NCI-H1694 (cell line): ENCODE measurements at places on chromosomes 12 and 14.

DNA sequence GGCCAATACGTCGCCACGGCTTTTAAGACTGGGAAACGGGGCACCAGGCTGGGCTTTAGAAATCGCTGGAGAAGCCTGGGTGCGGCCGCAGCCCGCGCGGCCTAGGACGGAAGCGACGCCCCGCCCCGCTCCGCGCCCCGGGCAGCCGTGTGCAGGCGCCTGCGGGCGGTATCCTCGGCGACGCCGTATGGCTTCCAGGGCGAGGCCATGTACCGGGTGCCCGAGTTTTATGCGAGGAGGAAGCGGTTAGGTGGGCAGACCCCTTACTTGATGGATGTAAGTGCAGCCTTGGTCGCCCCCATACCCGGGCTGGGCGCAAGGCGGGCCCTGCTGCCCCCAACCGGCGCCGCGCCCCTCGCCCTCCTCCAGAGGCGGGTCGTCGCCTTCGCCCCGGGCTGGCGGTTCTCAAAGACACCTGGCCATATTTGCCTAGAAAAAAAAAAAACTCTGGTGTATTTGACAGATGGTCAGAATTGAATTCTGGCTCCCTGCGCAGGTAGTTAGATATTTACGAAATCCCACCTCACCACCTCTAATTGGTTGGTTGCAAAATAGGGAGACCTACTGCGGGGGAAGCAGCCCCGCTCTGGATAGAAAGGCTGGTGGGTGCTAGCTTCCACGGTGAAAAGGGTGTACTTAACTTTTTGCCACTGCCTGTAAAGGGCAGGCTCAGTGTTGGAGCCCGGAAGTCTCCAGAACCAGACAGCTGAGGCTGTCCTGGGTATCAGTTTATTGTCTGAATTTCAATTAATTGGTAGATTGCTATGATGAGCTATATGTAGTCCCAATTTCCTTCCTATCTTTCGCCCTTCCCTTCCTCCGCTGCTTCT lies at the start of gene PPP1R36:
Gene PPP1R36, plus strand, starts transcription at position 171 of the 830 bp plus-strand sequence. Its CDS starts 37 bp downstream, at position 208.
- peak; percentile 82 for DNase-seq

- DNase-seq = no peak
These were observed 23.8 kb downstream of the VPS37B start for GRCh38 chr12:122871851-122872780.

DNA sequence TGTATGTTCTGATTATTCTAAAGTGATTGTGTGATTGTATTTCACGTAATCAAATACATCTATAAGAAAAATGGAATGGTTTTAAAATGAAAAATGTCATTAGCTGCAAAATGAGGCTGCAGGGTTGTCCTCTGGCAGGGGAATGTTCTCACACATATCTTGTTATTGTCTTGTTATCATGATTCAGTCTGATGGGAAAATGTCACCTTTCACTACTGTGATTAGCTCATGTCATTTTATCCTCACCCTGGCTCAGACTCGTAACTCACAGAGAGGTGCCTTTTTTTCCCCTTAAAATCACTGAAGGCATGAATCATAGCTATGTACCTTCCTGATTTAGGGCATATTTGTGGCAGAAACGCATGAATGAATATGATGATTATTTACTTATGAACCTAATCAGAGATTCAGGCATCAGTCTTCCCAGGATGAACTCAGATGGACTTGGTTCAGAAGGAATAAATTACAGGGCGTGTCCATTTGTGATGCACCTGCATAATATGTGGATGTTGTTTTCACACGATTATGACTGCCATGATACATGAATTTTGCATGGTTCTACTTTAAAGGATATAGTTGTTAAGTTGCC lies 1339.2 kb downstream of the AACS start:
- no peak for DNase-seq

DNA sequence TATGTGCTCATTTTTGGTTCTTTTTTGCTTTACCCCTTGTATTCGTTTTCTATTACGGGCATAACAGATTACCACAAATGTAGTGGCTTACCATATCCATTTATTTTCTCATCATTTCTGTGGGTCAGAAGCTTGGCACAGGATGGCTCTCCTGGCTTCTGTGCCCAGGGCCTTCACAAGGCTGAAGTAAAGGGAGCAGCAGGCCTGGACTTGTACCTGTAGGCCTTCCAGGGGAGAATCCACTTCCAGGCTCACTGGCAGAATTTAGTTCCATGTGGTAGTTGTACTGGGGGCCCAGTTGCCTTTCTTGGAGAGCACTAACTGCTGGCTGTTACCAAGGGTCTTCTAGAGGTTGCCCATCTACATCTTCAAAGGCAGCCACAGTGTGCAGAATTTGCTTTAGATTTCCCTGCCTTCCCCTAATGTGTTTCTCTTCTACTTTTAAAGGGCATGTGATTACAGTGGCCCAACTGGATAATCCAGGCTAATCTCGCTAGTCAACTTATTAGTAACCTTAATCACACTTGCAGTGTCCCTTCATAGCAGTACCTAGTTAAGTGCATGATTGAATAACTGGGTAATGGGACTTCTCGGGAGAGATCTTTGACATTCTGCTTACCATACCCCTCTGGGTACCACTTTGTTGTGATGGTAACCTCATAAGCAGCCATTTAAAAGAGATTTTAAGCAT lies 67.0 kb downstream of the CRADD start:
- no peak for DNase-seq

DNA sequence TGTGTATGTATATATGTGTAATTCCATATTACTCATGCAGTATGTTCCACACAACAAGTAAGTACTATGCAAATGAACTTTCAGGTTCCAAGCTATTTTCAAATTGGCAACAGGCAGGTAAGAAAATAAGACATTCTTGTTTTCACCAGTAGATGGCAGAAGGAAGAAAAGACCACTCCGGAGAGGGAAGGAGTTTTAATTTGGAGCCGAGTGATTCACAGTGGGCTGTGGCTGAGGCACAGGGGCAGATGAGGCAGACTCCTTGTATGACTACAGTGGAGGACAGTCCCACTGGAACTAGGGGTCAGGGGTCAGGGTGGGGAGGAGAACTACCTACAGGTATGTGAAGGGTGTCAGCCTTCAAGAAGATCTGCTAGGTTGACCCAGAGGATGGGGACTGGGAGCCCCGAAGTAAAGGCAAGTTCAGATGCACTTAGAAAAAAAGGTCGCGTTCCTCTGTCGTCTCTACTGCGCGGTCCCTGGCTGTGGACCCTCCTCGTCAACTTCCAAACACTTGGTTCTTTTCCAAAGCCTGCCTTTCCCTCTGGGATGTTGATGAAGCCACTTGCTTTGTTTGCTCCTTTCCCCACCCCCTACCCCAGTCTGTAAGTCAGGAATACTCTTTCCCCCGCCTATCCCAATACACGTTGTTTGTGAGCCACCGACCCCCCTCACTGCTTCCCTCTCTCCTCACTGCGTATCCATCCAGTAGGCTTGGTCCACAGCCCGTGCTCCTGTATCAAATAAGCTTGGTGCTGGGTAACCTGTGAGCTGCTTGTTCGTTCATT lies 24.1 kb downstream of the DDX47 start:
- peak; percentile 78 for DNase-seq

GRCh38 chr12:45561488-45561887 lies 168.0 kb upstream of the ARID2 start:
- no peak for DNase-seq

- DNase-seq = no peak
These were observed 18.4 kb downstream of the ANO6 start for GRCh38 chr12:45234139-45234865.

DNA sequence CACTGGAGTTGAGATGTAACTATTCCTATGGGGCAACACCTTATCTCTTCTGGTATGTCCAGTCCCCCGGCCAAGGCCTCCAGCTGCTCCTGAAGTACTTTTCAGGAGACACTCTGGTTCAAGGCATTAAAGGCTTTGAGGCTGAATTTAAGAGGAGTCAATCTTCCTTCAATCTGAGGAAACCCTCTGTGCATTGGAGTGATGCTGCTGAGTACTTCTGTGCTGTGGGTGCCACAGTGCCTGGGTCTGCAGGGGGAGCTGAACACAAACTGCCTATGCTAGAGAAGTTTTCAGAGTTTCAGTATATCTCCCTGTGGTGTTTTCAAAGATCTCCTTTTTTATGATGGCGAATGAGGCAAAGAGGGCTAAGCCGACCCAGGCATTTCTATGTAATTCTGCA lies 179.2 kb upstream of the OR4E1 start:
- no peak for DNase-seq

DNA sequence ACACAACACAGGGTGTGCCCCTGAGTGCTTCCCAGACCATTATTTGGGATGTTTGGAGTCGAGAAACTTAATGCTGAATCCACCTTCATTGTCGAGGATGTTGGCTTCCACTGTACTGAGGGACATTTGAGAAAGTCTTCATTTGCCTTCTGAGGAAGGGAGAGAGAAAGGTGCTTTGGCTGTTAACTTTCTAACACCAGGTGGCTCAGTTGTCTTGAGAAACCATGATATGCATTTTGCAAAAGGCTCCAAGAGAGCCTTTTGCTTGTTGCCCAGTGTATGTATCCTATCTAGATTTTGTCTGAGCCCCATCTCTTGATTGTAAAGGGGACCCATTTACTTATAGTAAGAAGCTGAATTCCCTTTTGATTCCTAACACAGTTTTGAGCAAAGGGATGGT lies 28.6 kb upstream of the NRXN3 start:
- no peak for DNase-seq

DNA sequence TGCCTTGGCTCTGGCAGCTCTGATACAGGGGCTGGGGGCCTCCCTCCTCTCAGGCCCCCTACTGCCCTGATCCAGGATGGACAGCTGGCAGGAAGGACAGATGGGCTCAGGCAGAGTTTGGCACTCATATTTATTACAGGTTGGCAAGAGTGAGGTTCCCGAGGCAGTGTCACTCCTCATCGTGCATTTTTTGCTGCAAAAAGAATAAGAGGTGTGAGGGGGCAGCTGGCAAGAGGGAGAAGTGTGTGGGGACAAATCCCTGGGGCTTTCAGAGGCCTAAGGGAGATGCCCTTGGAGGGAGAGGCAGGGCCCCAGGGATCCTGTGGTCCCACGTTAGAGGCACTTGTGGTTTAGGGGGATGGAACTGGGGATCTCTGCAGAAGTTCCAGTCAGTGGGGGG lies 5.0 kb downstream of the CMTM5 start:
- DNase-seq = no peak

DNA sequence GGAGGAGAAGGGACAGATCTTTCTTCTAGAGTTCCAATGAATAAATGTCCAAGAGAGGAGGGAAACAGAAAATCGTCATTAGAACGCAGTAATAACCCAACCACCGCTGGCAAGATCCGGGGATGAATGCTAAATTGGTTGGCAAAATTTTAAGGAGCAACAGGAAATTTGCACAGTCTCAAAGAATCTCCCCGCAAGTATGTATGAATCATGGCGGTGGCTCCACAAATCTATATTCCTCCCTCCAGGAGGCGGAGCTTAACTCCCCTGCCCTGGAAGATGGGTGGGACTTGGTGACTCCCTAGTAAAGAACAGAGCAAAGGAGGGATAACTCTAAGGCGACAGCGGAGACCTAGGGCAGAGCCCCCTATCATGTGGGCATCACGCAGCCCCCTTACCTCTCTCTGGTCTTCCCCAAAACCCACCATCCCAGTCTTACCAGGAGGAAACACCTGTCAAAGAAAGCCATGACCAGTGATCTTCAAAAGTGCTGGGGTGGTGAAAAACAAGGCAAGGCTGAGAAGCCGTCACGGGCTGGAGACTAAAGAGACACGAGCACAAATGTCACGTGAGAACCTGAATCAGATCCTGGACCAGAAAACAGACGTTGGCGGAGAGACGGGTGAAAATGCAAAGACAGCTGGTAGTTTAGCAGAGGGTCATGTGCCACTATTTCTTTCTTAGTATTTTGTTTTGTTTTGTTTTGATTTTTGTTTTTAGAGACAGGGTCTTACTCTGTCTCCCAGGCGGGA lies 125.8 kb downstream of the NCOR2 start:
- no peak for DNase-seq

GRCh38 chr12:71958993-71959578 lies 20.4 kb downstream of the TPH2 start:
- DNase-seq = no peak

DNA sequence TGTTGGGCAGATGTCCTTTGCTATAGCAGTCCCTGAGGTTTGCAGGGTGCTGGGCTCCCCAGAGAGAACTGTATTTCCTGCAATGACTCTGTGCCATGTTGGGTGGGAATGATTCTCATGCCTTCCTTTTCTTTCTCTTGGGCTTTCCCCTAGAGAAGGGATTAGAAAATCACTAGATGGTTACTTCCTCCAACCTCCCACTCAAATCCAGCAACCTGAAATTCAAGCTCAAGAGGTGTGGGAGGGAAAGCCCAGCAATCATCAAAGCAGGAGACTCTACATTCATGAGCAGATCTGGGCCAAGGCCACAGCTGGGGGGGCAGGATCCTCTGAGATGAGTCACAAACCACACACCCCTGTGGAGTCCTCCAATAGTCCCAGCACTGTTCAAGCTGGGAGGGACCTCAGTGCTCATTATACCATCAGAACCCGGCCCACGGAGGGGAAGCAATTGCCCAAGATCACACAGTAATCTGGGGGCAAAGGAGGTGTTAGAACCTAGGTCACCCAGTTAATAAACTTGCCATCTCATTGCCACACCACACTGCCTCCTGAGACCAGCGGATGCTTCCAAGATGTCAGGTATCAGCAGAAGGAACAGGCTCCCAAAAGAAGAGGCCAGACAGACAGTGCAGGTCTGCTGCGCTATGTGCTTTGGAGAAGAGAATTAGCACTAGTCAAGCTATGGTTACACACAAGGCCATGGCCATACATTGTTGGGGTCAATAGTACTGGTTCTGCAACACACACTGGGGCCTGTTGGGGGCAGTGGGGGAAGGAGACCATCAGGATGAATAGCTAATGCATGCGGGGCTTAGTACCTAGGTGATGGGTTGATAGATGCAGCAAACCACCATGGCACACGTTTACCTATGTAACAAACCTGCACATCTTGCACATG lies 65.7 kb downstream of the TTC9 start:
- DNase-seq = no peak

DNA sequence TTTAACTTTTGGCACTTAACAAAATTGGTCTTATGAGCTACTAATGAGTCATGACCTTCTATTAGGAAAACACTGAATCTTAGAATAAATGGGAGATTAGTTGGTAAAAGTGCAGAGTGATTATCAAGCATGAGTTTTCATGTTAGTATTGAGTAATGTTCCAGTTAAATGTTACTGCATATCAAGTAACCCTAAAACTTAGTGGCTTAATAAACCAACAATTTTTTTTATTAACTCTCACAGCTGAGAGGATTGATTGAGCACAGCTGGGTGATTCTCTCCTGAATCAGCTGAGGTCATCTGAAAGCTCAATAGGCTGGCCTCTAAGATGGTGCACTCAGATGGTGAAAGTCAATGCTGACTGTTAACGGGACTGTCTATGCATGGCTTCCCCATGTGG lies 248.6 kb downstream of the BCL11B start:
- no peak for DNase-seq

GRCh38 chr12:105581420-105581819 lies 250.9 kb downstream of the C12orf75 start:
- DNase-seq = no peak

GRCh38 chr12:6701078-6701768 lies 608 bp upstream of the PIANP start:
- no peak for DNase-seq
